GM13977 (cell line): ENCODE measurements at places on chromosomes 16 and 17.

DNA sequence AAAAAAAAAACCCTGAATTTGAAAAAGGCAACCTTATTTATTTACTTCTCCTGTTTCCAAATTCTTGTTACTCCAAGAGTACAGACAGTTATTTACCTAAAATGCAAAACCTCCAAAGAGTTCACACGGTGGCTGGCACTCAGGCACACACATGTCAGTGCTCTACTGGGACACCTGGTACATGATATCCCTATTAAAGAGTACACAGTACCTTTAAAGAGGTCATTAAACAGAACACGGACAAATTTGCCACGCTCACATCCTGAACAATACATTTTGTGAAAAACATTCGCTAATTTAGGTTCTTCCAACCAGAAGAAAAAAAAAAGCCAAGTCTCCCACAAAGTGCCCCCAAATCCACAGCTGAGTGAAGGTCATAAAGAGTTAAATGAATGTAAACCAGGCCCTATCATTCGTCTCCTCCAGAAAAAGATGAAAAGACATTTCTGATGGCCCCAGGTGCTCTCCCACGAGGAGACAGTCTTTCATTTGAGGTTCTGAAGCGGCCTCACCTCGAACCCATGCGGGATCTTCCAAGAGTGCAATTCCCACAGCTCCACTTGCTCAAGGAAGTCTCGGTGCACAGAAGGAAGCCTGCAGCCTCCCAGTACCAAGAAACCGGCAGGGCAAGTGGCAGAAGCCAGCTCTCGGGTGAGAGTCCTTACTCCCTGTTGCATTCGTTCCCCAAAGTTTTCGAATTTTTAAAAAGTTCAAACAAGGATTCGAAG, 993 bp downstream of the ERN1 start:
- no peak for DNase-seq

DNA sequence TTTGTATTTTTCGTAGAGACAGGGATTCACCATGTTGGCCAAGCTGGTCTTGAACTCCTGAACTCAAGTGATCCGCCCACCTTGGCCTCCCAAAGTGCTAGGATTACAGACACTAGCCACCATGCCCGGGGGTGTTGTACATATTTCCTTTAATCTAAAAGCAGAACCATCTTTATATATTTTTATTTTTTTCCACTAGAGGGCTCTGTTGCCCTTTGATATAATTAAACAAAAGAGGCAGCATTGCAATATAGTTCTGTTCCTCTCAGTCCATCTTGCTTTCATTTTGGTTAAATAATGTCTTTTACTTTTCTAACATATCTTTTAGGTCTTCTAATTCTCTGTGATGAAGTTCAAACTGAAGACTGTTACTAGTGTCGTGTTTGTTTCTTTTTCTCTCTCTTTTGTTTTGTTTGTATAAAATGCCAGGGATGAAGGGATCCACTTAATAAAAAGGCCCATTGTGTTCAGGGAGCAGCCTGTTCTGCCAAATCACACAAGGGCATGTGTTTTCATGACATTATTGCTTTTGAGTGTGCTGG, 23.4 kb downstream of the WWOX start:
- peak; percentile 56 for DNase-seq

GRCh38 chr17:19382531-19383444, 4.2 kb downstream of the MFAP4 start:
- DNase-seq, result no peak

DNA sequence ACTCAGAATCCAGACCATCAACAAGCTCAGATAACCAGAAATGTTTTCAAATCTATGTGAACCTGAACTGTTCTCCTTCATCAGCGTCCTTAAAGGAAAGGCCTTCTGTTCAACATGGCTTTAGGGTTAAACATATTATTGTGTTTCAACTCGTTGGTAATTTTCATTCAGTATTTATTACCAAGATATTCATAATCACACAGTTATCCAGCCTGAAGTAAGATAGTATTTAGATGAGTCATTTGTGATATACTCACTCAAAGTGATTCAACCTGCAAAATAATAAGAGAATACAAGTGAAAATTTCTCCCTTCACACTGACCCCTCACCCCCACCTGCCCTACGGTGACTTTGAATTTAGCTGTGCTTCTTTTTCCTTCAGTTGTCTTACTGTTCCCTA, 3.0 kb downstream of the CYLD start:
- DNase-seq, result no peak

DNA sequence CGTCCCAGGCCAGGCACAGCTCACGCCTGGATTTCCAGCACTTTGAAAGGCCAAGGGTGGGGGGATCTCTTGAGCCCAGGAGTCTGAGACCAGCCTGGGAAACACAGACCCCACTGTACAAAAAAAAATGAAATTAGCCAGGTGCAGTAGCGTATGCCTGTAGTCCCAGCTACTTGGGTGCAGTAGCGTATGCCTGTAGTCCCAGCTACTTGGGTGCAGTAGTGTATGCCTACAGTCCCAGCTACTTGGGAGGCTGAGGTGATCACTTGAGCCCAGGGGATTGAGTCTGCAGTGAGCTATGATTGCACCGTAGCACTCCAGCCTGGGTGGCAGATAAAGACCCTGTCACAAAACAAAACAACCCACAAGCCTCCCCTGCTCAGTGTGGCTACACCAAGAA, 27.0 kb upstream of the SLC25A19 start:
- no peak for DNase-seq
